Posterior vena cava (tissue), 2 donors: ENCODE measurements at places on chromosomes 5 and 9.

DNA sequence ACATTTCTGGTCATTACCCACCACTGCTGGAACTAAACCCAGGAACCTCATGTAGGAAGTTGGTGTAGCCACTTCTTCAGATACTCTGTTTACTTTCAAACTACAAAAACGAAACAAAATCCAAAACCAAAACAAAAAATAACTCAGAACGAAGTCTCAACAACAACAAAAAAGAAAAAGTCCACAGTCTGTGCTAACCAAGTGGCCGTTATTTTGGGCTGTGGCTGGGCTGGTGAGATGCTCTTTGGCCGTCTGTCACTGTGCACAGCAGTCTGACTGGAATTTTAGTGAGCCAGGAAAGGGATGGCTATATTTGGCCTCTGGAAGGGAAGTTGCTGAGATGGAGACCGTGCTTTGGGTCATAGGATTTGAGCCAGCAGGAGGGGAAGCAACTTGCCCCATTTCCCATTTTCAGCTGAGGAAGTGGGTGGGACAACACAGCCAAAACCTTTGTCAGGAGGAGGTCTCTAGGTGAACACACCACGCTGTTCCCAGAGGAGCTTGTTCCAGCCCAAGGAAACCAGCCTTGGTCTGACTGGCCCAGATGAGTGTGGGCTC is 334.1 kb downstream of the ZSWIM6 start:
- no peak for DNase-seq

DNA sequence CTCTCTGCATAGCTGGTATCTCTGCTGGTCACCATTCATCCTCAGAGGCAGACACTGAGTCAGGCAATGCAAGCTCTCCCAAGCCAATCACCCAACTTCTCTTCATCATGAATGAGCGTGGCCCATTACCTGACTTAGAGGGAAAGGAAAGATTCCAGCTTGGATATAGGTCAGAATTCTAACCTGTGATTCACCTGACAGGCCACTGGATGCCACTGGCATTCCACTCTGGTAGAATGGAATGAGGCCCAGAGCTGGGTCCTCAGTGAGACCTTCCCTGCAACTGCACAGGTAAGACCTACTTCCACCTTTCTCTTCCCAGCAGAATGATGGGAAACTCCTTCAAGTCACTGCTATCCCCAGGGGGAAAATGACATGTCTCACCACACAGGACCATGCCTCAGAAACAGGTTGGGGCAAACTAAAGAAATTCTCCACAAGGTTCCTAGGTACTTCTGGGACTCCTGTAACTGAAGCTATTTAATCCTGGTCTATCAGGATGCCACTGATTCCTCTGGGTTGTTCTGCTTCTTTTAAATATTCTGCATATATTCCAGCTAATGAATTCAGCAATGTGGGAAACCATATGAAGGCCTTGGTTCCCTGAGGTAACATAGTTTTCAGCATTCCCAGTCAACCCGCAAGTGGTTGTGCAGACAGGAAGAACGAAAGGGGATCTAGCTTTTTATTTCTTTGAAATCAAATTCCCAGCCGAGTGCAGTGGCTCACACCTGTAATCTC is 62.0 kb downstream of the SUSD1 start:
- DNase-seq, result no peak

- DNase-seq, result no peak
Observed at GRCh38 chr5:130715541-130715940, 449.5 kb downstream of the HINT1 start.

DNA sequence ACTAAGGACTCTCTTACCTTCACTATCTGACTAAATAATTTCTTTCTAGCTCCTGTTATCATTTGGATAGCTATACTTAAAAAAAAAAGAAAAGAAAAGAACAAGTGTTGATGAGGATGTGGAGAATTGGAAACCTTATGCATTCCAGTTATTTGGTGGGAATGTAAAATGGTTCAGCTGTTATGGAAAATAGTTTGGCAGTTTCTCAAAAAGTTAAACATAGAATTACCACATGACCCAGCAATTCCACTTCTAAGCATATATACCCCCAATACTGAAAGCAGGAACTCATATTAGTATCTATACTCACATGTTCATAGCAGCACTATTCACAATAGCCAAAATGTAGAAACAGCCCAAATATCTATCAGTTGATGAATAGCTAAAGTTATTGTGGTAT is 61.1 kb downstream of the GNA14 start:
- no peak for DNase-seq

DNA sequence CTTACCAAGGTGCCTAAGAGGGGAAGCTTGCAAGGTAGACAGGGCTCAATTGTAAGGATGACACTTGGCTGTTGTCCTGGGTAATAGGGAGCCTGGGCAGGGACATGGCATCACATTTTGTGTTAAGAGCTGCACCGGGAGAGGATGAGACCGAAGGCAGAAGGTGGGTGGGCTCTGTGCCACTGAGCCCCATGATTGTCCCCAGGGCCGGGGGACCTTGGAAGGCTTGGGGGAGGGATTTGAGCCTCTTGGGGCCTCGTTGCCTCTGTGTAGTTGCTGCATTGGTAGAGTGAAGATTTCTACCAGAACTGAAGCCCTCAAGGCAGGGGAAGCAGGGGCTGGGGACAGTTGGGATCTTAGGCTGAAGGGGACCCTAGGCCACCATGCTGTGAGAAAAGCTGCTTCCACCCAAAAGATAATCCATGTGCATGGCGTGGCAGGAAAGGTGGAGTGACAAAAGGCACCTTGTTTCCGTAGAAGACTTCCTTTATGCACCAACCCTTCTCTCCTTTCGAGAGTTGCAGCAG is 11.9 kb downstream of the FGF18 start:
- no peak for DNase-seq

- DNase-seq, result no peak
Observed at GRCh38 chr9:7117676-7118561, 360.1 kb downstream of the KDM4C start.

DNA sequence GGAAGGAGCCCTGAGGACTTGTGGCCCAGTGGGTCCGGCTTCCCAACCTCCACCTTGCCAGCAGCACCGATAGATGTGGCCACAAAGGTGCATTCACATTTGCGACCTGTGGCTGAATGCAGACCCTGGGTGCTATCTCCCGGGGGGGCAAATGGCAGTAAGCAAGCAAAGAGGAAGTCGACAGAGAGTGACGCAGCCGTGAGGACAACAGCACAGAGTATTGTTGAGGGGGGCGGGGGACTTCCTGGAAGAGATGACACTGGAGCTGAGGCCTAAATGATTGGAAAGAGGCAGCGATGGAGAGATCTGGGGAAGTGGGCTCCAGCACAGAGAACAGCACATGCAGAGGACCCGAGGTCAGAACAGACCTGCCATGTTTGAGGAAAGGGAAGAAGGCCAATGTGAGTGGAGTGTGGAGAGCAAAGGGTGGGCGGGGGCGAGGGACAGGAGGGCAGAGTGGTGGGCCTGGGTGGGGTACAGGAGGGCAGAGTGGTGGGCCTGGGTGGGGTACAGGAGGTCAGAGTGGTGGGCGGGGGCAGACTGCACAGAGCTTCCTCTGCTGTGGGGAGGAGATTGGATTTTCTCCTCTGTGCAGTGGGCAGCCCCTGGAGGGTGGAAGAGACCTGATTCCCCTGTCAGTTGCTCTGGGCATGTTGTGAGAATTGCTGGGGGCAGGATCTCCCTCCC is 42.6 kb downstream of the ADAMTS2 start:
- DNase-seq, result peak; percentile 80

GRCh38 chr9:16817002-16817401 is 53.5 kb downstream of the BNC2 start:
- DNase-seq, result no peak

DNA sequence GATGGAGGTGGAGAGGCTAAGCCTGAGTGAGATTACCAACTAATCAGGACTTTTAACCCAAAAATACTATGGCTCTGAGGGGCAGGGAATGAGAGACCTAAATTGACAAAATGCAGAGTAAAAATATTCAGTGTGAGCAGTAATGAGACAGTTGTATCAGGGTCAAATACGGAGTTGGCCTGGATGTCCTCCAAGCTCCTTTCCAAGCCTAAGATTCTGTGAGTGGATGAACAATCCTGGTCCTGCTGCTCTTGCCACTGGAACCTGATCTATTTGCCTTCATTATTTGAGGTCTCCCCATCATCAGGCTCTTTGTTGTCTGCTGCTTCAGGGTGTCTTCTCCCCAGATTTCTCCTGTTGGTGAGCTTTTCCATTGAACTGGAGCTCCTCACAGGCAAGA is 1.1 kb downstream of the PDCD1LG2 start:
- DNase-seq, result no peak

GRCh38 chr5:115542651-115543364 is 1.8 kb downstream of the FEM1C start:
- DNase-seq, result no peak

DNA sequence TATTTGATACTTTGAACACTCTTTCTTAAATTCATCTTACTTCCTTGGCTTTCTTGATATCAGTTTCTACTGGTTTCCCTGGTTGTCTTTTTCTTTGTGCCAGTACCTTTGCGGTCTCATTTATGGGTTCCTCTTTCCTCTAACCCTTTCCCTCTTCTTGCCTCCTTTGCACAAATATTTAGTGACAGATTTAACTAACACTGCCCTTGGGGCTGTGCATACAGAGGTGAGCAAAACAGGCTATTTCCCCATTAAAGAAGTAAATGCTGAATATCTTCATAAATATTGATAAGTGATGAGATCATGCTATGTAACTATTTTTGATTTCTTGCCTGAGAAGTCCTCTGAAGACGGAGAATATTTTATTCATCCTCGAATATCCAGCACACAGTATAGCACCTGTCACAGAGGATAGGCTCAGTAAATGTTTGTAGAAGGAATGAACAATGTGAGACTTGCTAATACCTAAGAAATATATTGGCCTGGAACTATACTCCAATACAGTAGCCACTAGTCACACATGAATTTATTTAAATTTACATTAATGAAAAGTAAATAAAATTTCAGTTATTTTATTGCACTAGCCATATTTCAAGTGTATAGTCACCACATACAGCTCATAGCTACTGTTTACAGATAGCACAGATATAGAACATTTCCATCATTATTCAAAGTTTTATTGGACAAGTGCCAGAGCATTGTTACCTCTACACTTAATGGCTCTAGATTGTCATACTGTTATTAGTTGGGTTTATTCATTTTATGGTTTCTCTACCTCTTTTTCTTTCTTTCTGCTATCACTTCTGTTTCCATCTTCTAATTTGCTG is 90.4 kb downstream of the RIC1 start:
- DNase-seq, result no peak

DNA sequence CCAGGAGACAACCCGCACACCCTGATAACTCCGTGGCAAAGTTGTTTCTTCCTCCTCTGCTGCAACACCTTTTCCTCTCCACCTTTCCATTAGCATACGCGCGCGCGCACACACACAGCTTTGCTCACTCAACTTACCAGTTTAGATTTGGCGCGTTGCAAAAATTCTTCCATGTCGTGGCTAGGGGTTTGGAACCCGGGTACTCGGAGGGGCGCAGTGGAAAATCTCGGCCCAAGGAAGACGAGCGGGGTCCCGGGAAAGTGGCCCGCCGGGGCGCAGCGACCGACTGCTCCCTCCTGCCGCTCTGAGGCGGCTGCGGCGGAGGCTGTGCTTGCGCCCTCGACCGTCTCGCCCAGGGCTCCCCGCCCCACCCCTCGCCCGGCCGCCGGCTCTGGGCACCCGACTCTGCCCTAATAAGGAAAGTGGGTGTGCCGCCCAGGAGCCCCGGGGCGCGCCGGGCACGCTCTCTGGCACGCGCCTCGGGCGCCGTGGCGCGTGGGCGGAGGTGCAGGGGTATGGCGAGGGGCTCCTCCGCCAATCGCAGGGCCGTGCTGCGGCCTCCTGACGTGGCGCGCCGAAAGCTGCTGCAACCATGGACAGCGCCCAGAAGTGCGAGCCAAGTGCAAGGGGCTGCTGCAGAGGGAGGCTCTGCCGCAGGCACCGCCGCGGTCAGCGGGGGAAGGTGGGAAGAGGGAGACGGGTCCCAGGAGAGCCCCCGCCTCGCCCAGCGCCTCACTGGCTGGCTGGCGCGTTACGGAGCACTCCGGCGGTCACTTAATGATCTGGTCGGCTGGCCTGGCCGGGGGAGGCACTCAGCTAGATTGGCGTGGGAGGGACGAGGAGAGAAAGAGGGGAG is at the start of gene PRUNE2:
Gene PRUNE2, minus strand, starts transcription at position 324 of the 856 bp plus-strand sequence. Its CDS starts 151 bp downstream, at position 173.
- peak; percentile 91 for DNase-seq

GRCh38 chr5:61790678-61791077 is 458.6 kb downstream of the ZSWIM6 start:
- DNase-seq, result no peak

- DNase-seq, result no peak
Observed at GRCh38 chr5:59138509-59138908, 555.6 kb downstream of the RAB3C start.

- DNase-seq, result no peak
Observed at GRCh38 chr5:107011605-107012004, 659.1 kb downstream of the EFNA5 start.

- no peak for DNase-seq
Observed at GRCh38 chr9:34565856-34566255, 23.7 kb downstream of the CNTFR start.

DNA sequence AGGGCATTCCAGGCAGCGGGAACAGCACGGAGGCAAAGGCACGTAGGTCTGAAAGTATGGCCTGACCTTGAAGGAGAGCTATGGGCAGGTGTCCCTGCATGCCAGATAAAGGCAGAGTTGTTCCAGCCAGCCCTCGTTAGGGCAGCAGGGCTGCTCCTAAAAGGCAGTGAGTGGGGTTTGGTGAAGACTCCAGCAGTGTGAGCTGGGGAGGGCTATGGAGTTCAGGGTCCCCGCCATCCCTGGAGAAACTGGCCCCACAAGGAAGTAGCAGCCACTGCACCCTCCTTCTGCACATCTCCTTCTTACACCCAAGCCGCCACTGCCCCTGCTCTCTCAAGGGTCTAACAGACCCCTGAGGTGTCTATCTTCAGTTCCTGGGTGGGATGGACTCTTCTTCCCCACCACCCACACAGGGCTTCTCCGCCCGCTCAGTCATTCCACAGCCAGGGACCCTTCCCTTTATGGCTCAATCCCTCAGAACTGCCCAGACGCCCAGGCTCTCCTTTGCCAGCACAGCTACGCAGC is 1.4 kb downstream of the AKNA start:
- peak; percentile 69 for DNase-seq
